Endothelial cell (in vitro differentiated cells): ENCODE measurements at places on chromosomes 7 and 10. TPM values are rescaled to one million over a fixed set of nuclear protein-coding genes. Genes with fewer than 3 reads are reported as not detected.

KNDC1 gene
- total RNA-seq, result 1.3 TPM

SORCS3 gene
- not detected for total RNA-seq

COL26A1 gene
- total RNA-seq, result 6.1 TPM

TSPAN12 gene
- 20.3 TPM for total RNA-seq

SPRN gene
- total RNA-seq, result 0.28 TPM

DYDC1 gene
- not detected for total RNA-seq

TUBAL3 gene
- not detected for total RNA-seq

DENND2A gene
- 41.0 TPM for total RNA-seq

CCDC172 gene
- not detected for total RNA-seq

SEMA3E gene
- 0.62 TPM for total RNA-seq

CNPY1 gene
- not detected for total RNA-seq

PPP1R17 gene
- 0.36 TPM for total RNA-seq

CPA2 gene
- not detected for total RNA-seq

SH2B2 gene
- 2.6 TPM for total RNA-seq

PDLIM1 gene
- 125 TPM for total RNA-seq

OPN4 gene
- total RNA-seq, result not detected

IFIT3 gene
- total RNA-seq, result 16.8 TPM

MPP7 gene
- 1.4 TPM for total RNA-seq

CFAP46 gene
- 0.95 TPM for total RNA-seq

POP7 gene
- 30.6 TPM for total RNA-seq

ZNF786 gene
- total RNA-seq, result 19.0 TPM

NCF1 gene
- 0.80 TPM for total RNA-seq

TRIM50 gene
- 0.54 TPM for total RNA-seq

EGR2 gene
- total RNA-seq, result 1.2 TPM

OPALIN gene
- total RNA-seq, result not detected

UNCX gene
- not detected for total RNA-seq

RAB18 gene
- 112 TPM for total RNA-seq

BRAT1 gene
- 34.0 TPM for total RNA-seq

PLXNA4 gene
- total RNA-seq, result 3.5 TPM

HGF gene
- total RNA-seq, result 0.82 TPM

OSBPL3 gene
- total RNA-seq, result 3.1 TPM
